ENCODE measurements at places on chromosomes 2 and 18.

- DNase-seq = no peak
- H3K27ac ChIP-seq = no peak overlapping the region
- H3K27me3 ChIP-seq = peaks cover 15% of the 10 kb centered on the region
- no peaks in the 10 kb centered on the region for H3K4me1 ChIP-seq
- no peaks in the 10 kb centered on the region for H3K36me3 ChIP-seq
These were observed 107.8 kb downstream of the MSH2 start for GRCh38 chr2:47510745-47511144.

- H3K4me3 ChIP-seq = no peak overlapping the region
- H3K36me3 ChIP-seq = no peaks in the 10 kb centered on the region
- peaks cover 60% of the 10 kb centered on the region for H3K27me3 ChIP-seq
- no peak for DNase-seq
- H3K27ac ChIP-seq = no peak overlapping the region
- no peaks in the 10 kb centered on the region for H3K4me1 ChIP-seq
These were observed 42.4 kb downstream of the TNS1 start for GRCh38 chr2:217960351-217960750.

GRCh38 chr2:197306696-197307040, 3.9 kb downstream of the ANKRD44 start:
- peaks cover 17% of the 10 kb centered on the region for H3K36me3 ChIP-seq
- H3K4me3 ChIP-seq = no peak overlapping the region
- DNase-seq = no peak
- H3K27me3 ChIP-seq = no peaks in the 10 kb centered on the region

GRCh38 chr18:36828157-36828629, 609 bp downstream of the TPGS2 start:
- no peaks in the 10 kb centered on the region for H3K27me3 ChIP-seq
- peak overlapping the region; percentile 91 for H3K27ac ChIP-seq
- H3K4me1 ChIP-seq = peaks cover 32% of the 10 kb centered on the region
- H3K36me3 ChIP-seq = peaks cover 29% of the 10 kb centered on the region
- peak overlapping the region; percentile 95 for H3K4me3 ChIP-seq
- DNase-seq = peak; percentile 42

- peaks cover 46% of the 10 kb centered on the region for H3K27me3 ChIP-seq
- no peak overlapping the region for H3K4me3 ChIP-seq
These were observed 69.7 kb upstream of the ACKR3 start for GRCh38 chr2:236499691-236500578.

DNA sequence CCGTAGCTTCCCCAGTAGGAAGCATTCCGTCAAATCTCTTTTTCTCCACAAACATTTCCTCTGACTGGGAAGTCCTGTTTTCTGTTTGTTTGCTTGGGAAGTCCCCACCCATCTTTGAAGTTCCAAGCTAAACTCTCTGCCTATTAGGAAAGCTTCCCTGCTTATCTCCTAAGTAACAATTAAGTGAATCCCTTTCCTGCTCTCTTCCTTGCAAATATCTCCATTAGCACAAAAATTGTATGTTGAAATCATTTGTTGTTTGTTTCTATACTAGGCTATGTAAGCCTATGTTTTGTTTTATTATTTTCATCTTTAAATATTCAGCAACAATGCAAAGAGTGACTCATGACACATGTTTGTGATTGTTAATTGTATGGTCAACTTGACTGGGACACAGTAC, 812.6 kb upstream of the LRATD1 start:
- H3K27ac ChIP-seq = no peak overlapping the region
- no peaks in the 10 kb centered on the region for H3K4me1 ChIP-seq
- no peak for DNase-seq
- no peaks in the 10 kb centered on the region for H3K36me3 ChIP-seq
- no peak overlapping the region for H3K4me3 ChIP-seq

GRCh38 chr18:53408271-53408670, 816.2 kb downstream of the MBD2 start:
- no peak for DNase-seq
- no peak overlapping the region for H3K27ac ChIP-seq
- H3K4me1 ChIP-seq = no peaks in the 10 kb centered on the region
- H3K27me3 ChIP-seq = no peaks in the 10 kb centered on the region

GRCh38 chr2:65781756-65782155, 349.4 kb upstream of the SPRED2 start:
- H3K27me3 ChIP-seq = peaks cover 46% of the 10 kb centered on the region
- H3K4me3 ChIP-seq = no peak overlapping the region
- no peak for DNase-seq

- H3K27ac ChIP-seq = no peak overlapping the region
- no peaks in the 10 kb centered on the region for H3K36me3 ChIP-seq
- H3K27me3 ChIP-seq = peaks cover 26% of the 10 kb centered on the region
- DNase-seq = no peak
- H3K4me1 ChIP-seq = no peaks in the 10 kb centered on the region
These were observed 159.0 kb downstream of the NYAP2 start for GRCh38 chr2:225558399-225559071.

GRCh38 chr18:28284132-28284531, 107.2 kb upstream of the CDH2 start:
- DNase-seq = no peak
- H3K36me3 ChIP-seq = no peaks in the 10 kb centered on the region
- no peaks in the 10 kb centered on the region for H3K4me1 ChIP-seq
- no peak overlapping the region for H3K4me3 ChIP-seq
- H3K27ac ChIP-seq = no peak overlapping the region
- no peaks in the 10 kb centered on the region for H3K27me3 ChIP-seq

- peak; percentile 58 for DNase-seq
- H3K36me3 ChIP-seq = peaks cover 24% of the 10 kb centered on the region
- H3K27me3 ChIP-seq = no peaks in the 10 kb centered on the region
- peaks cover 43% of the 10 kb centered on the region for H3K4me1 ChIP-seq
- peak overlapping the region; percentile 90 for H3K4me3 ChIP-seq
These were observed 598 bp downstream of the CCDC93 start for GRCh38 chr2:118013221-118013723.

DNA sequence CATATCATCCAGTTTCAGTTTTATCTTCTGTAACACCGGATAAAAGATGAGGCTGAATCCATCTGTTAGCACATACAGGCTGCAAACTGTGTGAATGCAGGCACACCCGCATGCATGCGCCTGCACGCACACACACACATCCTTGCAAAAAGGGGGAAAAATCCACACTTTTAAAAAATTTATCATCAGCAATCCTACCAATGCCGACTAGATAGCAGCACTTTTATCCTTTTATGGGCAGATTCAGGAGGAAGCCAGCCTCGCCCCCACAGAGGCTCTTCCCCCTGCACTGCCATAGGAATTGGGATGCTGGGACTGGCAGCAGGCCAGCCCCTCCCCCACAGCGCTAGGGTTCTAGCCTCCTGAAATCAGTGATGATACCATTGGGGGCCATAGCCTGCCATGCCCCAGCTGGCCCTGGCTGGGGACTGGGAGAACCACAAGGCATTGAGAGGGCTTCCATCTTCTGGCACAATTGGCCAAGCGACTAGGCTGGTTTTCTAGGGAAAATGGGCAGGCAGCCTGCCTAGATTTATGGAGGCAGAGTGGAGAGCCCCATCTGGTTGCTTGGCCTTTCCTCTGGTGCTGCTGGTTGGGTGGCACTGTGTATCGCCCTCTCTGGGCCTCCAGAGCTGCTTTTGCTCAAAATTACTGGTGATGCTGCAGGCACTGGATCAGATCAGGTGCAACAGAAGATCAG, 25.5 kb downstream of the CYRIA start:
- peaks cover 18% of the 10 kb centered on the region for H3K27me3 ChIP-seq
- H3K4me3 ChIP-seq = no peak overlapping the region
- H3K27ac ChIP-seq = no peak overlapping the region
- no peak for DNase-seq

DNA sequence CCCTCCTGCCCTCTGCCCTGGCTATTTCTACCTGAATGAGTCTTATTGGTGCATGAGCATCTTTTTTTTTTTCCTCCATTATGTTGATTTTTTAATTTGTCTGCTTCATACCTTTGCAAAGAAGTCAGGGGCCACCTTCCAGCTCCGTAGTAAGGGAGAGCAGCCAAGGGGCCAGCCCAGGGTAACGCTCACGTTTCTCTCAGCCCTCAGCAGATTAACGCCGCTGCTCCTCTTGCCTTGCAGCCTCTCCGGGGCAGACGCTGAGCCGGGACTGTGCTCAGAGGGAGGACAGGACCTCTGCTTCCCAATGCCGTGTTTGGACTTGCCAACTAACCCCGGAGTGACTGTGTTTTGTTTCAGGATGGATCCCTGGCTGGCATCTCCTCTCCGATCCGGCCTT, 241.7 kb downstream of the ATAD2B start:
- H3K4me3 ChIP-seq = no peak overlapping the region
- DNase-seq = no peak
- no peaks in the 10 kb centered on the region for H3K27me3 ChIP-seq
- peaks cover 4% of the 10 kb centered on the region for H3K36me3 ChIP-seq
- H3K27ac ChIP-seq = no peak overlapping the region

DNA sequence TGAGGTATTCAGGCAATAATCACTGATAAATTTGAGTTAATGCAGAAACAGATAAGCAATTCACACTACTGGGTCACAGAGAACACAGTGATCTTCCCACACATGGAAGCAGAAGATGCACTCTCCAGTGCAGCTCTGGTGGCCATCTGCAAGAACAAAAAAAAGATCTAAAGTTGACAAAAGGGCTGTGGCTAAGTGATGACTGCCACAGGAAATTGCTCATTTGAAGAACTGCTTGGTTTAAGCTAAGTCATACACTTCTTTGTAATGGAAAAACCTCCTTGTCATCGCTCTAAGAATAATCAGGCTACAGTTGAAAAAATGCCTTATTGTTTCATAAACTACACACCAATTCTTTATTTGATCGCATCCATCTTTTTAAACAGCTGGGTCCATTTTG, 115.1 kb downstream of the DTNB start:
- H3K27ac ChIP-seq = no peak overlapping the region
- H3K4me3 ChIP-seq = no peak overlapping the region
- no peak for DNase-seq
- no peaks in the 10 kb centered on the region for H3K4me1 ChIP-seq
- no peaks in the 10 kb centered on the region for H3K27me3 ChIP-seq

DNA sequence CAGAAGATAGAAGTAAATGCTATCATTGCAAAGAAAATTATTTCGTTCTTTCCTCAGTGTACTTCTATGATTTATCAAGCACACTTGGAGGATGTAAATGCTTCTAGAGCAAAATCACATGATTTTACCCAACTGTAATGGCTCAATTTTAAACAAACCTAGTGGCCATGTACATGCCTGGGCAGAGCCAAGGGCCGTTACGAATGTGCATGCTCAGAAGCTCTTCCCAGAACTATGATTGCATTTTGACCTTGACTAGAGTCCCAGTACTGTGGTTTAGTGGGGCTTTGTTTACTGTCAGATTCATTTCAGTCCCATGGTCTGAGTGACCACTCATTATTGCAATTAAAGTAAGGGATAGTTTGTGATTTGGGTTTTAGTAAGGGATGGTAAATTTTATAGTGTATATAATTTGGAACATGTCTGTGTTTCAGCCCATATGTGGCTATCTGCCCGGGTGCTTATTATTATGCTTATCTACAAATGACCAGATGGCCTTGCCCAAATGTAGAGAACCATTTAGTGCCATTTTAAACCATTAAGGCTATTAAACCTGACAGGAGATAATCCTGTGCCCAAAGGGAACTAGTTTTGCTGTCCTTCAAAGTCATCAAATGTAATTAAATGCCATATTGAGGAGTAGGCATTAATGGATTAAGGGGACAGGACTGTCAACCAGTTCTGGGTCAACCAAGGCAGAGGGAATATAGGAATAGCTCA, 239.1 kb downstream of the ICOS start:
- no peaks in the 10 kb centered on the region for H3K36me3 ChIP-seq
- no peaks in the 10 kb centered on the region for H3K4me1 ChIP-seq
- H3K27ac ChIP-seq = no peak overlapping the region
- H3K4me3 ChIP-seq = no peak overlapping the region

DNA sequence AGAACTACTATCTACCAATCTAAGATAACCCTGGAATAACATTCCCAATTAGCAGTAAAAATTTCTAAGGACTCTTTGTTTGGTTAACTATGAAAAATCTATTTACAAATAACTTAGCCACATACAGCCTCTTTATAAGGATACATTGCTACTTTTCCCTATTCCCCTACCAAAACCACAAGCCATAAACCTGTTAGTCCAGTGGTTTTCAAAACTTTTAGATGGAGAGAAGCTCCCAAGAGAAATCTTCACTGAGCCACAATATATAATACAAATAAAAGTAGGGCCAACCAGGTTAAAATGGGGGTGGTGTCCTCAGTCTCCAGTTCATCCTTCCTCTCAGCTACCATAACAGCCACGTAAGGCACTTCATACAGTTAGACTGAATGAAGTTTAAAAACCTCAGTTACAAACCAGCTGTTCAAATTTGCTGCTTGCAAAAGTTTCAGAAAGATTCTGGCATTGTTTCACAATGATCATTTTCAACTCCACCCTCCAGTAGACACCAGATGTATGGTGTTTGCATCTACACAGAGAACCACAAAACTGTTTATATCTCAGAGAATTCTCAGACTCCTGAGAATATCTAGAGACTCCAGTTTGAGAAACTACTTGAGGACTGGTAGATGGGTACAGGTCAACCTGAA, 26.0 kb downstream of the SOS1 start:
- DNase-seq = no peak
- peaks cover 18% of the 10 kb centered on the region for H3K4me1 ChIP-seq
- H3K4me3 ChIP-seq = no peak overlapping the region
- no peaks in the 10 kb centered on the region for H3K36me3 ChIP-seq

- no peak overlapping the region for H3K4me3 ChIP-seq
- H3K27me3 ChIP-seq = peaks cover 61% of the 10 kb centered on the region
- H3K27ac ChIP-seq = no peak overlapping the region
- H3K36me3 ChIP-seq = peaks cover 9% of the 10 kb centered on the region
- no peaks in the 10 kb centered on the region for H3K4me1 ChIP-seq
These were observed 4.1 kb downstream of the INHBB start for GRCh38 chr2:120350080-120350479.

DNA sequence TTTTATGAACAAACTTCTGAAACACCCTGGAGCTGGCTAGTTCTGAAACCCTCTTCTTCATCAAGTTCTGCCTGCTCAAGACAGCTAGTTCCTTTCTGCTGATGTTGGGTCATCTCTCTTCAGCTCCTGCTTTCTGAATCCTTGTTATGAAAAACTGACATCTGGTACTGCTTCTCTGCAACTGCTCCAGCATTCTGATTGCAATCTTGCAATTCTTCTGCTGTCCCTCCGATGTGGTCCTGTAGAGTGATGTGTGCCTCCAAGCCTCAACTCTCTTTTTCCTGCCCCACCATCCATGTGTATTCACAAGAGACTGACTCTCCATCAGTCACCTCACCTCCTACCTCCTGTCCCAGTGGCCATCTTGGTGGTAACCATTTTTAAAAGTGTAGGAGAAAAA, 21.8 kb downstream of the COL6A3 start:
- H3K27ac ChIP-seq = no peak overlapping the region
- no peaks in the 10 kb centered on the region for H3K36me3 ChIP-seq
- H3K4me3 ChIP-seq = no peak overlapping the region
- peaks cover 68% of the 10 kb centered on the region for H3K27me3 ChIP-seq
- DNase-seq = no peak

Measured in Calu3 (cell line).